ENCODE measurements at places on chromosomes 2 and 18.

DNA sequence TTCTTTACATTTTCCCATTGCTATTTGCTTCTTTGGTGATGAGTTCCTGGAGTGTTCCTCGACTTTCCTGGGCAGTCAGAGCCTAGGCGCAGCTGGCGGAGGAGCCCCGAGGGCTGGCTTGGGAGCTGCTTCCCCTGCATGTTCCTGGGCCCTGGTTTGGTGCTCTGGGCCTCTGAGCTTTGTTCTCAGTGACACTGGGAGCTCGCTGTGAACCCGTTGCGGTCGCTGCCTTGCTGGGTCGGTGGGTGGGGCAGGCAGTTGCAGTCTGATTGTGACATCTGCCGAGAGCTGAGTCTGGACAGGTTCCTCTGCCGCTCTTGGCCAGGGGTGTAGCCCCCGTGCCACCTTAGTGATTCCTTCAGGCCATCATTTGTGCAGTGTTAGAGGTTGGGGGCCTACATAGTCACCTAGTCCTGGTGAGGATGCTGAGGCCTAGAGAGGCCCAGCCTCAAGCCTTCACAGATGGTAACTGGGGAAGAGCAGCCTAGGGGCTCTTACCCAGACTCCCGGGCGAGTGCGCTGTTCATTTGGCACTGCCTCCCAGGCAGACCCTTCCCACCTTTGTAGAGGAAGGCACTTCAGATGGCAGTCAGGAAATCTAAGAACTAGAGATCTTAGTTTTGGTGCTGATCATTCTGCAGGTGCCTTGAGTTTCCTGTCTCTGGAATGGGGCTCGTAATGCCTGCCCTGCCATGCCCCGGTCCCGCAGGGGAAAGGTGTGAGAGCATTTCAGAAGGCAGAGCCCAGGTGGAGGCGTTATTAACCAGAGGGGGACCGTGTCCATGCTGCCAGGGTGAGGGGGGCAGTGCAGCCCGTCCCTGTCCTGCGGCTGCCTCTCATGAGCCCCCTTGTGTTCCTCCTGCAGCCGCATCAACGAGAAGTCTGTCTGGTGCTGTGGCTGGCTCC is 8.4 kb downstream of the ASB1 start:
- DNase-seq, result no peak

DNA sequence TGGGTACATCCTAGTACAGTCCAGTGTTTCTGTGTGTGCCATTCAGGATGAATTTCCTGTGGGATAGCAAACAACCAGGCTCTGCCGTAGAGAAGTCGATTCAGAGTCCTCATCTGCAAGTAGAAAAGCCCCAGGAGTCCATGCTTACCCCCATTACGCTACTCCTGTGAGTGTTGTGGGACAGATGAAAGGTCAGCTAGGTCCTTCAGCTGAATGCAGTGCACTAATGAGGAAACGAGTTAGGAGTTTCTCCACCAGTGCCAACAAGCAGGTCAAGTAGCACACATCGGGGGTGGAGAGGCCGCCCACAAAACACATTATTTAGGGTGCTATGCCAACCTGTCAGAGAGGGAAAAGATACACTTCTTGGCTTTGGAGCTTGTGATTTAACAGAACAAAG is 2.5 kb upstream of the GPR39 start:
- no peak for DNase-seq

DNA sequence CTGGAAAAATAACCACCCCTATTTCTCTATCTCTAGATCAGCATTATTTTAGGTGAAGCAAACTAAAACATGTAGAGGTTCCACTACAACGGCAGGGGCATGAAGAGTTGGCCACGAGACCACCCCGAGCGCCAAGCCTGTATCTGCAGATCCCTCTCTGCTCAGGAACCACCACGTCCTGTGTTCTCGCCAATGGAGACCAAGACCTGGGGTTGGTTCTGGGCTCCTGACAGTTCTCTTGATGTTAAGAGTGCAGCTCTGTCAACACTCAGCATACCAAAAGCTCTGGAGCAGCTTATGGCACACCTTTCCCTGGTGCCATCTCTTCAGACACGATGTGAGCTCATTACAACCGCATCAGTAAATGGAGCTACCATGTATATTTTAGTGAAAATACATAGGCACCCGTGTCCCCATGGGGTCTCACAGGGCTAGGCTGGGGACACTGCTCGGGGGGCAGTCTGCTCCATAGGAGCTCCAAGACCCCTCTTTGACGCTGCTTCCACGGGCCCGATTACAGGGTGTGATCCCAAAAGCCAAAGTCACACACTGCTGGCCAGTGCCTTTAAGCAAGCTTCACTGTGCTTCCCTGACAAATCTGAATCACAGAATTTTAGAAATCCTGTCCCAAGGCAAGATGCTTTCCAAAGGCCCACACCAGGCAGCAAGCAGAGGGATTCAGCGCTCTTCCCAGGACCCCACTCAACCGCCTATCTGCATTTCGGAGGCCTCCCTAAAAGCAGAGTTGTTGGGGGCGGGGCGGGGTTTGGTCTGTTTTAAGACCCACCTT is 72.2 kb downstream of the EMILIN2 start:
- no peak for DNase-seq

GRCh38 chr2:210938228-210938627 is 381.8 kb downstream of the CPS1 start:
- no peak for DNase-seq

DNA sequence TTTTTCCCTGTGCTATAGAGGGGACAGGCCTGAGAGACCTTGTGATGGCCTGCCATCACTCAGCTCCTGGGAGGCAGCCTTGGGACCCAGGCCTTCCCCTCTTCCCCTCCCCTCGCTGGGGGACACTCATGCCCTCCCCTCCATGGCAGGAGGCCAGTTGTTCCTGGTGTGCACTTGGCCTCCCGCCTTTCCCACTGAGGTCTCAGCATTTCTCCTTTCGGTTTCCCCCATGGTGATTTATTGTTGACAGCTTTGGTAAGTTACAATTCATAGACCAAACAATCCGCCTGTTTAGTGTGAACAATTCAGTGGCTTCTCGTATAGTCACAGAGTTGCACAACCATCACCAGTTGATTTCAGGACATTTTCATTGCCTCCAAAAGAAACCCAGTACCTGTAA is 10.2 kb upstream of the CNDP1 start:
- DNase-seq, result no peak

- no peak for DNase-seq
These were observed 36.9 kb downstream of the SCN9A start for GRCh38 chr2:166338831-166339339.

DNA sequence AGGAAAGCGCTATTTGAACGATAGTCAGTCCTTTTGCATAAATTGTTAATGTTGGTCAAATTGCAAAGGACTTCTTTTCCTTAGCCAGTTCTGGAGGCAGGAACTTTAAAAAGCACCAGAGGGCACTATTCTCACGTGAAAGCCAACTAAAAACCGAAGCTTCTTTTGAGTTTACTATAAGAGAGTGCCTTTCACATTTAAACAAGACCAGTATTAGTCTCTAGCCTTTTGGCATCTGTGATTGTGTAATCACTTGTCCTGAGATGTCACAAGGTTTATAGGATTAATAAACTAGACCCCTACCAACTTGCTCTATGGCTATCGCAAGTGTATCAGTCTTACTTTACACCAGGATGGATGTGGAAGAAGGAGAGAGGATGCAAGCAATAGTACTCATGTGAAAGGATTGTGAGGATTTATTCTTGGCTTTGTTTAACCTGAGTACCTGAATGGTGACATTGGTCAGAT is 14.4 kb upstream of the STAT4 start:
- DNase-seq, result no peak

GRCh38 chr2:8259106-8259840 is 422.6 kb upstream of the ID2 start:
- no peak for DNase-seq
